ENCODE measurements at places on chromosomes 5 and 9.

DNA sequence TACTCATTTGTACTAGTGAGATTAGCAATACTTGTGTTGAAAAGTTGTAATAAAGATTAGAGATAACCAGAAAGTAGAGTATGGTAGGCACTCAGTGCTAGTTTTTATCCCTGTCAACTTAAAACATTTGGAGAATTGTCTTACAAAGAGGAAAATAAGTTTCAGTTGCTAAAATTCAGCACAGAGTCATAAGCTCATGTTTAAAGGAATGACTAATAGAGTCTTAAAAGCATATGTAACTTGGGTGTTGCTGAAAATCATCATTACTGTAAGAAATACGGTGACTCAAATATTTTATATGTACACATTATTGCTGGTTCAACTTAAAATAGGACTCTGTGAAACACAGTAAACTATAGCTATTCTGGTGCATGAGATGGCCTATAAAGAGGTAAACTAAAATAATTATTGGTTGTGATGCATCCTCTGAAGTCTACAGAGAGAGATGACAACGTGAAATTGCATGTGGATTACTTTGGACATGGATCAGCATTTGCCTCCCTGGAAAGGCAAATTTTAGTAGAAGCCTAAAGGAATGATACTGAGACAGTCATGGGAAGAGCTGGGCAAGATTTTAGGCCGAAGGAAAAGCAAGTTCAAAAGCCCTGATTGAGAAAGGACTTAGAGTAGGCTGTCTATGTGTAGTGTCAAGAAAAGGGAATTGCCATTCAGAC is 34.6 kb downstream of the SGCD start:
- DNase-seq: no peak

DNA sequence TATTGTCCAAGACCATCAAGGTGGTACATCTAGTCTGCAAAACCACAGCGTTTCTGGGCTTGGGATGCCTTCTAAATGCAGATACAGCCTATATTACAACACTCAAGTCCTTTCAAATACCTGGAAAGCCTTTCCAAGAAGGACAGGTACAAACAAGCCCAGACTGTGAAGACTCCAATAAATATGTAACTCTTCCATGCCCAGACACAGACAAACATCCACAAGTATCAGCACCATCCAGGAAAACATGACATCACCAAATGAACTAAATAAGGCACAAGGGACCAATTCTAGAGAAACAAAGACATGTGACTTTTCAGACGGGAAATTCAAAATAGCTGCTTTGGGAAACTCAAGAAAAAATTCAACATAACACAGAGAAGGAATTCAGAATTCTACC is 152.7 kb upstream of the POC5 start:
- no peak for DNase-seq

GRCh38 chr9:125233678-125234077 is 7.5 kb downstream of the HSPA5 start:
- DNase-seq: no peak

GRCh38 chr9:3043369-3043768 is 199.5 kb upstream of the PUM3 start:
- no peak for DNase-seq

GRCh38 chr5:67043796-67044511 is 152.6 kb downstream of the CD180 start:
- no peak for DNase-seq

DNA sequence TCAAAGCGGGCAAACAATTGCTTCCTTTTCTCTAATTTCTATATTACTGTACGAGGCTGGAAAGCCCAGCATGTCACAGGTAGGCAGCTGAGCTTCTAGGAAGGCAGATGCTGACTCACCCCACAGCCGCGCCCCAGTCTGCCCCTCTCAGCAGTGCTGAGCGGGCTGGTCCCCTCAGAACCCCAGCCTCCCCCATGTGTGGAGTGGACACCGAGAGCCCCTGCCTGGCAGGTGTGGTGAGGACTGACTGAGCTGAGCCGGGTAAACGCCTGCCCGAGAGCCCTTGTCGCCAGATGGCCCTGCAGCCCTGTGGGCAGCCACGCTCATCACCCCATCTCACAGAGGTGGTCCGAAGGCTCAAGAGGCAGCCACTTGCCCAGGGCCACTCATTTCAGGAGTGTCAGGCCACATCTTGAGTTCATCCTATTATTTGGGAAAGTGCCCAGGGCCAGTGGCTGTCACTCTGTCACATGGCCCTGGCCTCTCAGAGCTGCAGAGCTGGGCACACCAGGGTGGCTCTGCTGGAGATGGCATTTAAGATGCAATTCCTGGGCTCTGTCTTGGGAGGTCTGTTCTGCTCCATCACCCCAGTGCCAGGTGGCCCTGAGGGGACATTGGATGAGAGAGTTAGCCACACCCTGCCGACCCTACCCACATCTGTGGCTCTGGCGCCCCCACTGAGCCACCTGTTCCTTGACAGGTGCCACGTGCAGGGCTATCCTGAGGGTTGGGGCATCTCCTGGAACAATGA is 12.4 kb downstream of the CARD19 start:
- no peak for DNase-seq

GRCh38 chr5:67350618-67351201 is 154.1 kb upstream of the CD180 start:
- no peak for DNase-seq

DNA sequence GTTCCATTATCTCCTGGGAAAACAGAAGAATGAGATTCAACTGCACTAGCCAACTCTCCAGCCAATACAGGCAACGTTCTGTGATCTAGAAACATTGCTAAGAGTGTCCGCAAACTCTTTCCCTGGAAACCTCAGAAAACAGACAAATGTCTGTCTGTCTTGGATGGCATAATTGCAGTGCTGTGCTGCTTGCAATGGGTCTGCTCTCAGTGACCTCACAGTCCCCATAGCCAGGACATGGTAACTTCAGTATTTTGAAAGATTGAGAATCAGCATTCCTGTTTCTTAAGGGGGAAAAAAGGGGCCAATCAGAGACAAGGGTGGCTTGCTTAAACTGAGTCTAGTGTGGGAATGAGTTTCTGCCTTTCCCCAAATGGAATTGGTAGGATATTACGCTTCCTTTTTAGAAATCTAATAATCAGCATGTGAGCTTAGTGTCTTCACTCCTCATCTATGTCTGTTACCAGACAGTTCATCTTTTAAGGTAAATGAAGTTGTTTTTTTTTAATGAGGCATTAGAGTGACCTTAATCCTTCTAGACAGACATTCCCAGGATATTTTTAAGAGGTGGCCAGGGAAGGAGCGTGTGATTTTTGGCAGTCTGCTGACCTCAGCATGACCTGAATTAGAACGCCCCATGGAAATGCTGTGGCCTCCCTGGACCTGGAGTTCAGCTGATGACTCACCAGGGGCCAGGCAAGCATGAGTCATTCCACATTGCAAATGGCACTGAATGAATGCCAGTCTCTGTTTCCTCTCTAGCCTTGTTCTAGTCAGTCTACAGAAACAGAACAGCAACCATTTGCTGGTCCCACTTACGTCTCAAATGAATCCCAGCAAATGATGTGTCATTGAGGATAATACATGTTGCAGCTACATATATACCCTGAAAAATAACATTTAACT is 210.2 kb upstream of the ACTBL2 start:
- peak; percentile 87 for DNase-seq

- no peak for DNase-seq
Measured at GRCh38 chr9:136923881-136924280, 20.7 kb downstream of the FBXW5 start.

DNA sequence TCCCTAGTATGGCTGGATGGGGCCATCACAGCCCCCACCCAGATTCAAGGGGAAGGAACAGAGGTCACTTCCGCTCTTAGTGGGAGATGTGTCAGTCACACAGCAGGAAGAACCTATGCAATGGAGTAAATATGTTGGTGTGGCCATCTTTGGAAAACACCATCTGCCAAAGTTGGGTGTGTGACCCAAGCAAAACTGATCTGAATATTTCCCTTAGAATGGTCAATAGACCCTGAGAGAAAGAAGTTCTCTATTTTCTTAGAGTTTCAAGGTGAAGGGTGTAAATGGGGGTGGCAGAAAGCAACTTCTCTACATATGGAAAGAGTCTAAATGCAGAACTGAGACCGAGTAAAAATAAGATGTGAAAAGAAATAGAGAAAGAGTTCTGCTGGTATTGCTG is 212.7 kb downstream of the ESM1 start:
- no peak for DNase-seq

- peak; percentile 93 for DNase-seq
Measured at GRCh38 chr5:1542781-1543180, 19.0 kb upstream of the LPCAT1 start.

DNA sequence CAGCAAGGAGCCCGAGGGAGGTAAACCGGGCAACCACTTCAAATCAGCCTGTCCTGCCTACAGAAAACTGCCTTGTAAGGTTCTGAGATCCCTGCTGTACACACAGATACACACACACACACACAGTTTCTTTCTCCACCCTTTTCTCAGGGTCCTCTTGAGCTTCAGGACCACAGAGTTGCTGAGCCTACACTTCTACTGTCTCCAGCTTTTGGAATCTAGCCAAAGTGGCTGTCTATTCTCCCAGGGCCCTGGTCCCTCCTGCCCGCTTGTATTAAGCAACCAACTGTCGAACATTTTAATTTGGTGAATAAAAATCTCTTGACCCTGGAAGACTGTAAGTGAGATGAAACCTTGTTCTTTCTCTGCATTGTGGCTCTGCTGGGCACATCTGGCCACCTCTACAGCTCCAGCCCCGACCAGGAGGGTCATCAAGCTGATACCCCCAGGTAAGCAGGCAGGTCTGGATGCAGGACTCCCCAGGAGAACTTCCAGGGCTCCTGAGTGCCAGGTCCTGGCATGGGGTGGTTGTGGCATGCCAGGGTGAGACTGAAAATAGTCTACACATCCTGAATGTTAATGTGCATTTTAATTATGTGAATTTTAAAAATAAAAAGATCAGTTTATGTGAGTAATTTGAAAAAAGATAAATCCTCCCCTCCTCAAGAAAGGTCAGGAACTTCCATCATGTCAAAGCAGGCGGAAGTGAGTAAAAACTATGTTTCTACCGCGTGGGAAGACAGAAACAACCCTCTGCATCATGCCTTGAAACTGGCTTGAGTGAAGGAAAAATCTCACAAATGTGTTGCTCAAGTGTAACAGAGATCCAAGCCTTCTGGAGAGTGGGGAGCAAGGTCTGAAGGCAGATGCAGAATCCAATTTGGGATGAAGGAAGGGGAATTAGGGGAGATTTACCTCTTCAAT is 15.0 kb upstream of the S1PR3 start:
- no peak for DNase-seq

DNA sequence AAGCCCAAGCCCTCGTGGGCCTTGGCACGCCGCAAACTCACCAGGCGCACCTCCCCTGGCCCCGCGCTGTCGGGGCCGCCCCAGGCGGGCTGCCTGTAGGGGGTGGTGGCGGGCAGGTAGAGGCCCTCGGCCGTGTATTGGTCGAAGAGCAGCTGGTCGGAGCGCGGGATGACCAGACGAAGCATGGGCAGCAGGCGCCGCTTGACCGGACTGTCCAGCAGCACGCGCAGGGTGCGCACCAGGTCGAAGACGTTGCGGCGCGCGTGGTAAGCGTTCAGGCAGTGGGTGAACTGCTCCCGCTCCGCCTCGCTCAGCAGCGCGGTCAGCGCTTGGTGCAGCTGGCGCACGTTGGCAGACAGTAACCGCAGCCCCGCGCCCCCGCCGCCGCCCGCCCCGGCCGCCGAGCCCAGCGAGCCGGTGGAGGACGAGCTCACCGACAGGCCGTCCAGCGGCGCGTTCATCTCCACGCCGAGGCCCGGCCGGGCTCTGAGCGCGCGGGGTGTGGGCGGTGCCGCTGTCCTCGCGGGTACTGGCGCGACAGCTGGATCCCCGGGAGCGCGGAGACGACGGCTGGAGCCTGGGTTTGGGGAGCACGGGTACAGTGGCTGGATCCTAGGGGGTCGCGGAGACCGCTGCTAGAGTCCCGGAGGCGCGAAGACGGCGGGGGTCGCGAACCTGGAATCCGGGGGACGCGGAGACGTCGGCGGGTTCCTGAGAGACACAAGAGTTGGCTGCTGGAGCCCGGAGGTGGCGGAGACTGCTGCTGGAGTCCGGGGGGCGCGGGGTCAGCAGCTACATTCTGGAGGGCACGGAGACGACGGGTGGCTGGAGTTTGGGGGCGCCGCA is 709 bp downstream of the WHRN start:
- DNase-seq: no peak

DNA sequence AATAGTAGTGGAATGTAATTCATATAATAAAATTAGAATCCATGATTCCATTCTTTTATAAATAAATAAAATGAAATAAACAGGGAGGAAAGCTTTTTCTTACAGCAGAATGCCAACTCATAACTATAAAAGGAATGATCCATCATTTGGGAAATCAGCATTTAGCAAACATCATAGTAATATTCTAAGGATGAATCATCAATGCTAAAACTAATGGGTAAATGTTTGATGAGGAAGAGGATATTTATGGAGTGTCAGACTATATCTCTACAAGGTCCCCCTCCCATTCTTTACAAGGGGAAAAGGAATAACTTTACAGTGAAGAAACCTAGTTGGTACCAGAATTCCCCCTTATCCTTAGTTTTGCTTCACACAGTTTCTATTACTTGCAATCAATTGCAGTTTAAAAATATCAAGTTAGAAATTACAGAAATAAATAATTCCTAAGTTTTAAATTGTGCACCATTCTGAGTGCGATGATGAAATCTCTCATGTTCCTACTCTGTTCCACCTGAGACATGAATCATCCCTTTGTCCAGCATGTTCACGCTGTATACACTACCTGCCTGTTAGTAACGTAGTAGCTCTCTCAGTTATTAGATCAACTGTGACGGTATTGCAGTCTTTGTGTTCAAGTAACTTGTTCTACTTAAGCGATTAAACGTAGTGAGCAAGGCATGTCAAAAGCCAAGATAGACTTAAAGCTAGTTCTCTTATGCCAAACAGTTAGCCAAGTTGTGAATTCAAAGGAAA is 14.2 kb upstream of the JAKMIP2 start:
- DNase-seq: no peak

- DNase-seq: no peak
Measured at GRCh38 chr5:76292620-76293322, 110.3 kb upstream of the IQGAP2 start.

DNA sequence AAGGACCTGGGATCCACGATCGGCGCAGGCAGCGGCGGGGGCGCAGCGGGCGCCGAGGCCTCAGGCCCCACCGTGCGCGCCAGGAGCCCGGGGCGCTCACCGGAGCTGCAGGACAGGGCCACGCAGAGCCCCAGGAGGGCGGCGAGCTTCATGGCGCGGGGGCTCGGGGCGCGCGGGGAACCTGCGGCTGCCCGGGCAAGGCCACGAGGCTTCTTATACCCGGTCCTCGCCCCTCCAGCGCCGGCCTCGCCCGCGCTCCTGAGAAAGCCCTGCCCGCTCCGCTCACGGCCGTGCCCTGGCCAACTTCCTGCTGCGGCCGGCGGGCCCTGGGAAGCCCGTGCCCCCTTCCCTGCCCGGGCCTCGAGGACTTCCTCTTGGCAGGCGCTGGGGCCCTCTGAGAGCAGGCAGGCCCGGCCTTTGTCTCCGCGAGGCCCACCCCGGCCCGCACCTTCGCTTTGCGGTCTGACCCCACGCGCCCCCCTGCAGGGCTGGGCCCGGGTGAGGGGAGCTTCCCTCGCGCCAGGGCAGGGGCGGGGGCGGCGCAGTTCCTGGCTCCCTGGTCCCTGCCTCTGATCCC is at the start of gene SCGB3A1:
Gene SCGB3A1, minus strand, starts transcription at position 189 of the 577 bp plus-strand sequence. Its CDS starts 37 bp downstream, at position 152.
- DNase-seq: no peak

All from LoVo (cell line).